ENCODE measurements at places on chromosomes 2 and 18.

- no peak for DNase-seq
These were observed 35.2 kb downstream of the ZNF516 start for GRCh38 chr18:76459687-76460350.

GRCh38 chr18:58639751-58640427 is 11.0 kb upstream of the ALPK2 start:
- DNase-seq = no peak

DNA sequence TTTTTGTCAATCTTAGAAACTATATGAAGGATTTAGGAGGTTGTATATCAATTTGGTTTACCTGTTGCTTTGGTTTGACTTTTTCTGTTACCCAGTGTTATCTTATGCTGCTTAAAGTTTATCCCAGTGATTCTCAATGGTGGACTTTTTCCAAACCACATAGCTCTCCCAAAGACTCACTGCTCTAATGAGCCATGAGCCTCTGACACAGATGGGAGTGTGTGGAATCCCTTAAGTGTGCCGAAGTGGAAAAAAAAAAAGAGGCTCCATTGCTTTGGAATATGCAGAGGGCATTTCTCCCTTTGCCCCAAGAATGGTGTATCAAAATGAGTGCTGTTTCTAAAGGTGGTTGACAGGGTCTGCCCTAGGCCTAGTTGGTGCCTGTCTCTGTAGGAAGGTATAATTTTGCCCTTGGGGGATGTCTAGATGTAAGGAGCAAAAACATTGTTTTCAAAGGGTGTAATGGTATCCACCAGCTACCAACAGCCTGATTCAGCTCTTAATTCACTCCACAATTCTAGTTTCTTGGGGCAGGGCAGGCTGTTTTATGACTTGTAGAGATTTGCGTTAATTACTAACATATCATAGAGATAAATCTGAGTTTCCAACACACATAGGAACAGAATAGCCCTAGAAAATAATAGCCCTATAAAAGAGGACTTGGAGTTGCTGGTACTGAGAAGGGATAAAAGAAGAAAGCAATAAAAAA is 64.3 kb upstream of the CYP26B1 start:
- DNase-seq = no peak

DNA sequence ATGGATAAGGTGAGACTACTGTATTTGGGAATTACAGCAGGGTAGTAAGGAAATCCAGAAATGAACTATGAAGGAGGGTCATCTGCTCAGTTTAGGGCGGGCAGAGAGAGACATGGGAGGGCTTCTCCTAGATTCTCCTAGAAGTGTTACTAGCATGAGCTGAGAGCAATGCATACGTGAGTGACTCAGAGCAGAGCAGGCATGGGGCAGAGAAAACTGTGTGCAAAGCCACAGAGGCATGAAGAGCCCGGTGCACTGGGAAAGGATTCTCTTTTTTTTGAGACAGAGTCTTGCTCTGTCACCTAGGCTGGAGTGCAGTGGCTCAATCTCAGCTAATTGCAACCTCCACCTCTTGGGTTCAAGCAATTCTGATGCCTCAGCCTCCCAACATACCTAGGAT is 116.2 kb downstream of the SOCS6 start:
- no peak for DNase-seq

GRCh38 chr2:152611458-152612231 is 105.6 kb downstream of the PRPF40A start:
- DNase-seq = no peak

- DNase-seq = no peak
These were observed 249.3 kb downstream of the LRATD1 start for GRCh38 chr2:14881651-14882327.

- no peak for DNase-seq
These were observed 128.2 kb upstream of the ALKAL2 start for GRCh38 chr2:415986-416610.

GRCh38 chr2:85801871-85802270 is 48.1 kb downstream of the ATOH8 start:
- DNase-seq = no peak

GRCh38 chr18:69205925-69206324 is 194.8 kb upstream of the DOK6 start:
- DNase-seq = no peak
